Nucleus accumbens (tissue), 56 donors: ENCODE measurements at places on chromosomes 4 and X.

GRCh38 chr4:125390126-125390525 is 75.4 kb downstream of the FAT4 start:
- no peak for DNase-seq

- DNase-seq: no peak
Measured at GRCh38 chr4:163613383-163613782, 118.9 kb downstream of the TMA16 start.

- no peak for DNase-seq
Measured at GRCh38 chr4:120723105-120723504, 199.4 kb downstream of the PRDM5 start.

DNA sequence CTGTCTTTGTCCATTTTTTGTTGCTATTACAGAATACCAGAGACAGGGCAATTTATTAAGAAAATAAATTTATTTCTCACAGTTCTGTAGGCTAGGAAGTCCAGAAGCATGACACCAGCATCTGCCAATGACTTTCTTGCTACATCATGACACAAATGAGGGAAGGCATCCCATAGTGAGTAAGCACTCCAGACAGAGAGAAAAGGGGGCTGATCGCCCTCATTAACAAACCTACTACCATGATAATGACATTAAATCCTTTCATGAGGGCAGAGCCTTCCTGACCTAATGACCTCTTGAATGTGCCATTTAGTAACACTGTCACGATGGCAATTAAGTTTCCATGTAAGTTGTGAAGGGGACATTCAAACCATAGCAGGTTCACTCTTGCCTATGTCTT is 20.1 kb downstream of the CCDC149 start:
- no peak for DNase-seq

GRCh38 chr4:83272900-83273299 is 11.7 kb downstream of the COQ2 start:
- DNase-seq: no peak

DNA sequence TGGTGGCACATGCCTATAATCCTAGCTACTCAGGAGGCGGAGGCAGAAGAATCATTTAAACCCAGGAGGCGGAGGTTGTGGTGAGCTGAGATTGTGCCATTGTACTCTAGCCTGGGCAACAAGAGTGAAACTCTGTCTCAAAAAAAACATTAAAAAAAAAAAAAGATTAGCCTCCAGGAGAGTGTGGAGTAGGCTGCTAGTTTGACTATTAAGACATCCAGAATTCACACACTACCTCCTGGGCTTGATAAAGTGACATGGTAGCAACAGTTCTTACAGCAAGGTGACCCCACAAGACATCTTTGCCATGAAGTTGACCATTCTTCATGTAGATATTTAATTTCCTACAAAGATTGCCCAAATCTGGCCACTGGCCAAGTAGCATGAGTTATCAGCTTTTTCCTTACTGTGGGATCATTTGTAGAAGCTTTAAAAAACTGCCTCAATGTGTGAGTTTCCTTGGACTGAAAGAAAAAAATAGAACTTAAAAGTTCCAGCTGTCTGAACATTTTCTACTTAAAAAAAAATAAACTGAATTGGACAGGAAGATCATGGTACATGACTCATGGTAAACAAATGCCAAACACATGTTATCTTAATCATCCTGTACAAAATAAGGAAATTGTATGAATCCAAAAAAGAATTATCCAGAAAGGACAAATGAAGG is 35.3 kb upstream of the SPRY1 start:
- no peak for DNase-seq

DNA sequence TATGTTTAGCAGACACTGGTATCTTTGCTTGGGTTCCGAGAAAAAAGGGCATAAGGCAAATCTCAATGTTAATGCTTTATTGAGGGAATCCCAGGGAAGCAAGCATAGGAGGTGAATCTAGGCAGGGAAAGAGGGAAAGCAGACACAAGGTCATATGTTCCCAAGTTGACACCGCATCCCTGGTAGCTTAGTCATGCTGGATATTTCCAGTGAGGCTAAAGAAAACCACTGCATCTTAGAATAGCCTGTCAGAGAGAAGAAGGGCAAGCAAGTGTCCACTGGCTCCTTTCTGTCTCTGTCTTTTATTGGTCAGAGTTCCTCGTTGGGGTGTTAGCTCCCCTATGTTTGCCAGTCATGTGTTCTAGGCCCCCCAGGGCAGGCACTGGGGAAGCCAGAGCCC is 104.7 kb downstream of the NKX6-1 start:
- DNase-seq: no peak

DNA sequence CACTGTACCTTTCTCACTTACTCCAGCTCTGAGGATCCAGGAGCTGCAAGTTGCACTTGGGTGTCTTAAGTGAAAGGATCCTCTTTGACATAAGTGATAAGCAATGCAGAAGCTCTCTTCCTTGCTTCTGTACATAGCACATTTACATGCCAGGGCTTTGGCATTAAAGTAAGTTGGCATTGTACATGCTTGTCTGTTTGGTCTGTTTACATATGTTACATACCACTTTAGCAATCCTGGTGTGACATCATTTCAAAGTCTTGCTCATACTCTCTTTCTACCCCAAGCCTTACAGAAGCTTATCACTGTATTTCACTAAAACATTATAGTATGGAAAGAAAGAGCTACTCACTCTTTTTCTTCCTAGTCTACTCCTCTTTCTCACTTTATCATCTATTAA is 2548.3 kb downstream of the ARAP2 start:
- DNase-seq: no peak

- no peak for DNase-seq
Measured at GRCh38 chrX:2718821-2719220, 27.7 kb downstream of the CD99 start.

DNA sequence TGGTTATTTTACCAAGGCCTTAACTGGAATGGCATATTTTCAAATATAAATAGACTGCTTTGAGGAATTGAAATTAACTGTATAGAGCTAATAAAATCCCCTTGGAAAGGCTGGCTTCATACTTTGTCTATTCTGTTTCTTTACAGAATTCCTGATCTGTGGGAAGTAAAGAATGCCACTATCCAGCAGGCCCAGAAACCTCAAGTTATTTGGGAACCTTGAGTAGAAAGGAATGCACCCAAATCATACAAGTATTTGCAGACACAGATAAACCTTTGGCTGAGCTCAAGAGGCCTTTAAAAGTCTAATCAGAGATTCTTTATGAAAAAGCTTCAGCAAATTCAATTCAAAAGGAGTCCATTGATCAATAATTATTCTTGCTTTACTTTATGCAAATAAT is 975.7 kb upstream of the PABPC4L start:
- DNase-seq: no peak

- DNase-seq: no peak
Measured at GRCh38 chrX:149759824-149760223, 14.0 kb upstream of the HSFX1 start.

DNA sequence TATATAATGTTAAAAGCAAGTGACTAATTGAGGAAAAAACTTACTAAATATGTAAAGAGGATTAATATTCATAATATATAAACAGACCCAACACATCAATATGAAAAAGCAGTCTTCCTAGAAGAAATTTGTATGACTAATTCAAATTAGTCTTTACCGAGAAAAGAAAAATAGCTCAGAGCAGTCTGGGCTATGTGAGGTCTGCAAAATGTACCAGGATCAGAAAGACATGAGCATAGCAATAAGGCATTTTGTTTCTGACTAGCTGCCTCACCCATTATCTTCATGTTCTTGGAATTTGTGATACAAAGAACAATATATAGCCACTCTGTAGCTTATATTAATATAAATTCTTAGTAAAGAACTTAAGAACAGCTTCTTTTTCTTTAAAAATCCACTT is 13.7 kb upstream of the TMPRSS11B start:
- DNase-seq: no peak

- no peak for DNase-seq
Measured at GRCh38 chrX:108257556-108257955, 166.0 kb downstream of the ATG4A start.

DNA sequence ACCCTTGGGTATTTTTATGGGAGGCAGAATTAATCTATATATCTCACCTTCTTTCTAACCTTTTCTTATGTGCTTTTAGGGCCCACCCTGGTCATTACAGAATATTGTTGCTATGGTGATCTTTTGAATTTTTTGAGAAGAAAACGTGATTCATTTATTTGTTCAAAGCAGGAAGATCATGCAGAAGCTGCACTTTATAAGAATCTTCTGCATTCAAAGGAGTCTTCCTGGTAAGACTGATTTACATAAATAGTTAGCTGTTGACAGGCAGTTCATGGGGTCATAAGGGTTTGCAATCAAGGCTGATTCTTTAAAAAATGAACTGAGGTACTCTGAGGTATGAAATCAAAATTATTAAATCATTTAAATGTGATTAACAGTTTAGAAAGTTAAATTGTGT is 71.5 kb downstream of the KIT start:
- no peak for DNase-seq

DNA sequence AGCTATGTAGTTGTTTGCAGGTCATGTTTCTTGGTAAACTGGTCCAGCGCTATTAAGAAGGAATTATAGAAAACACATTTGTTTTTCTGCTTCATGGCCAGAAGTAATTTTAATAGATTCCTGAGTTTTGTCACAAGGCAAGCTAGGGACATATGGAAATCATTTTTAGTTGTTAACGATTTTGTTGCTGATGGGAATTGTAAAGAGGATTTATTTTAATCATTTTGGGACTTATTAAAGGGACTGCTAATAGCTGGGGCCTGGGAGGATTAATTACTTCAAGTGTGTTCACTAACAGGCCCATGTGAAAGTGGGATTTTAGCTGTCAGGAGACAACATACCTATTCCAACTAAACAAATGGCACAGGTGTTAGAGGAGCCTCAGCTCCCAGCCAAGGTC is 492.0 kb upstream of the ARX start:
- DNase-seq: no peak

DNA sequence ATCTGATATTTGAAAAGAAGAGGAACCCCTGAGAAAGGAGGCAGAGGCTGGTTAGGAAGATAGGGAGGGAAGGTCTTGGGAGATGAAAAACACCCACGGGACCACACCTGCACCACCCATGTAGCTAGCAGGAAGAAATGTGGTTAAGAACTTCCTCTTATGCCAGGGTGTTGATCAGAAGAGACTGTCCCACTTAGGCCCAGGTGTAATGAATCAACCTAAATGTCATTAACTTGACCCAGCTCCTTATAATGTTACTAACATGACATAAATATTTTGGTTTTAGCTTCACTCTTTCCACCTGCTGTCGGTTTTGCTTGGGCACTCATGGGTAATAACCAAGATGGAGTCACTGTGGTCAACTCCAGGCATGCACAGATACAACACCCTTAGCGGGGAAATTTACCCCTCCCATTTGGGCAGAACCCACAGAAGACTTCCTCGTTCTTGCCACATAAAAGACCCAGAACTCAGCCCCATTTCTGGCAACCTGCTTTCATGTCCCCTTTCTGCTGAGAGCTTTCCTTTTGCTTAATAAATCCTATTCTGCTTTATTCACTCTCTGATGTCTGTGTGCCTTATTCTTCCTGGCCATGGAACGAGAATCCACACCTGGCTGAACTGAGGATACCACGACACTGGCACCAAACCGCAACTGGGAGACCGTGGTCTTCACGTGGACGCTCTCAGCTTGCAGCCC is 46.8 kb downstream of the ZNF141 start:
- no peak for DNase-seq
